ENCODE measurements at places on chromosomes 13 and 19.

GRCh38 chr19:33464010-33464732, 57.4 kb downstream of the PEPD start:
- DNase-seq, result no peak

- DNase-seq, result no peak
Observed at GRCh38 chr13:114054264-114054663, 78.2 kb downstream of the RASA3 start.

DNA sequence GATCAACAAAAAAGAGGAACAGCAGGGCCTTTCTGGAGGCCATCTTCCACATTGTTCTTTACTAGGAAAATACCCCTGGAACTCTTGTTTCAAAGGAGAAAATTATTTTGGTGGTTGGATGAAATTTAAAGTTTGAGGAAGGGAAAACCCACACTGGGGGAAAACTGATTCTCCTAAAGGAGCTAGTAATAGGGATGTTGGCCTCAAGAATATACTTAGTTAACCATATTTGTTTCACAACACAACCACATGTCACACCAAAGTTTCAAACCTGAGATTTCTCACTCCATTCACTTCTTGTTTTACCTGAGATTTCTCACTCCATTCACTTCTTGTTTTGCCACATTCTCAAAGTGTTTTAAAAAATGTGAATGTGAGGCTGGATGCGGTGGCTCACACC, 2.8 kb upstream of the EPSTI1 start:
- no peak for DNase-seq

DNA sequence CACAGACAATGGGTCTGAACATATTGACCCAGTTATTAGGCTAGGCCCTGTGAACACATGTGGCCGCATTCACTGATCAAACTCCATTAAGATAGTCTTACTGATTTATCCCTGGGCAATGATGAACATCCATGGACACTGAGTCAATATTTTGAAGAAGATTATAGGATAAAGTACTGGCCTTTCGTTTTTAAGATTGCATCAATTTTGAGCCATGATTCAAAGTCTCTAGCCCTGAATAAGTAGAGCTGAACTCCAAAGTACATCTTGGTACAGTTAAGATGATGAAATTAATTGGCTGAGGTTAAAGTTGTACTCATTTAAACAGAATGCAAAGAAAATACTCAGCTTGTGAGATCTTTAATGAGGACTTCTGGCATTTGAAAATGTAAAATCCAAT, 1581.9 kb downstream of the EFNB2 start:
- DNase-seq, result no peak

DNA sequence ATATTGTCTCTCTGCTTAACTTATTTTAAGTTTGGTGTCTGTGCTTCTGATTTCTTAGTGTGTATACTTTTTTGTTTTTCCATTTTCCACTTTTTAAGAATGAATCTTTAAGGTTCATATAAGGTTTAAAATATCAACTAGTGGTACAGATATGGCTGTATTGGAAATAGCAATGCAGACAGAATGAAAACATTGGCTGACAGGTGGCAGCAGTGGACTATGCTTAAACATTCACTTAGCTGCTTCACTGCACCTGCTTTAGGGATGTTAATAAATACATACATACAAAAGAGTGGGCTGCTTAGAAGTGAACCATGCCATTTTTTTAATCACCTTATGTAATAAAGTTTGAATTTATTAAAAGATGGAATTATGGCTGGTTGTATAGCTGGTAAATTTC, 27.3 kb downstream of the TM9SF2 start:
- no peak for DNase-seq

GRCh38 chr13:26678330-26678729, 82.3 kb downstream of the GPR12 start:
- no peak for DNase-seq

DNA sequence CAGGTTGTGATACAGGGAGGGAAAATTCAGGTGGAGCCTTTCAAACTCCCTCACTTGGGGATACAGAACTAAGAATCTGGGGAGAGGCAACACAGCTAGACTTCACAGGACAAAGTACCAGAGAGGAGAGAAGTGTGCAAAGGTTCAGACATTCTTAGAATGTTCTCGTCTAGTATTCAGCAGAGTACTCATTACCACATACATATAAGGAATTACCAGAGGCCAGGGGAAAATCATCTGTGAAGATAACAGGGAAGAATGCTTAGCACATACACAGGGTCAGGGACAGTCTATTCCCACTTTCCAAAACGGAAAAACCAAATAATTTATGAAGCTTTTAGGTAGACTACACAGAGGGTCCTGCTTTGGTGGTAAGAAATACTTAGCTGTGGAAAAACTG, 58.1 kb downstream of the TRPC4 start:
- no peak for DNase-seq

GRCh38 chr13:51881296-51881695, 19.5 kb downstream of the CCDC70 start:
- no peak for DNase-seq

GRCh38 chr19:42942187-42942789, 5.3 kb upstream of the PSG7 start:
- no peak for DNase-seq

- DNase-seq, result no peak
Observed at GRCh38 chr19:19750842-19751790, 18.2 kb upstream of the ZNF14 start.

DNA sequence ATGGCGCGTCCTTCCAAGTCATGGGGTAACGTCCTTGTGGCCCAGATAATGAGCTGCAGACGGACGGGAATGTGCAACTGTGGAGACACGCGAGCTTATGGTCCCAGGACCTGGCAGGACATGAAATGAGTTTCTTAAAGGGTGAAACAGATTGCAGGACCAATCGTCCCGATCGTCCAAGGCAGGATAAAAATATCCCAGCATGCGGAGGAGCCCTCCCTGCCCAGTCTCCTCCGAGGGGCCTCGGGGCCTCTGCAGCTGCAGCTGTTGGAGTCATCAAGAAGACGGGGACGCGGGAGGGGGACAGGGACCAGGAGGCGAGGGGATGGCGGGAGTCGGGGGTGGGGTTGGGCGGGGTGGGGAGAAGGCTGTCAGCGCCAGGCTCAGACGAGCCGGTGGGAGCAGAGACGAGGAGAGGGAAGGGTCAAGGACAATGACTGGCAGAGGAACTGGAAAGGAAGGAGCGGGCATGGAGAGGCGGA, 14.4 kb upstream of the GARIN5A start:
- DNase-seq, result no peak

DNA sequence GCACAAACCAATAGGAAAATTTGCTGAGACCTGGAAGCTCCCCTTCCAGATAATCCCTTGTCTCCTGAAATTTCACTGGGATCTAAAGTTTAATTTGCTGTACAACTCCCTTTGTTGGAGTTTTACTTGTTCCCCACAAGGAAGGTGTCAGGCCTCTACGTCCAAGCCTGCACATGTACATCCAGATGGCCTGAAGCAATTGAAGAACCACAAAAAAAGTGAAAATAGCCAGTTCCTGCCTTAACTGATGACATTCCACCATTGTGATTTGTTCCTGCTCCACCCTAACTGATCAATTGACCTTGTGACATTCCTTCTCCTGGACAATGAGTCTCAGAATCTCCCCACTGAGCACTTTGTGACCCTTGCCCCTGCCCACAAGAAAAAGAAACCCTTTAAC, 716.0 kb upstream of the PCDH20 start:
- no peak for DNase-seq

DNA sequence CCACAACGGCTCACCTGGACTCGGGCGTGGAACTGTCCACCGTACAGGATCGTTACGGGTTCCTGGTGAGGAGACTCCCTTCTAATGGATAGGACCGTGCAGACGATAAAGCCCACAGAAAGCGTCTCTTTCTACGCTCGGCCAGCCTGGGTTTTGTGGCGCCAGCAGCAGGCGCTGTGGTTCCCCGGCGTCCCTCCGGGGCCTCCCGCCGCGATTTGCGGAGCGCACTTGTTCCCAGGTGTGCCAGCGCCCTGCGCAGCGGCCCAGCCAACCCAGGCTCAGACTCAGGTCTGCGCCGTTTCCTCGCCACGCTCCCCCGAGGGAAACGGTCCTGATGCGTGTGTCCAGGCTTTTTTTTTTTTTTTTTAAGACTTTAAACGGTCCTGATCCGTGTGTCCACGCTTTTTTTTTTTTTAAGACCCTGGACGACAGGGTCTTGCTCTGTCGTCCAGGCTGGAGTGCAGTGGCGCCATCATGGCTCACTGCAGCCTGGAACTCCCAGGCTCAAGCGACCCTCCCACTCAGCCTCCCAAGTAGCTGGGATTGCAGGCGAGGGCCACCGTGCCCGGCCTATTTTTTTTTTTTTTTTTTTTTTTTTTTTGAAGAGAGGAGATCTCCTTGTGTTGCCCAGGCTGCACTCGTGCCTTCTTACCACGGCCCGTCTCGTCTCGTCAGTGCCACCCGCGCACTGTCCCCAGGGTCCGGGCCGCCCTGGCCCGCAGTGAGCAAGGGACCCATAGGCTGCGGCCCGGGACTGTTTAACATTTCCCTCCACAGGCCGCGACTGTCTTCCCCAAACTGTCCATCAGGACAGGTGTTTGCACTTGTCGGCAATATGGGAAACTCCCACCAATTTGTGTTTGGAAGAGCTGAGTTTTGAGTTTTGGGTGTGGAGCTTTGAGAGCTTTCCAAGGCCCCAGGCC, 23.8 kb downstream of the GJA3 start:
- no peak for DNase-seq
